BJ (cell line): ENCODE measurements at places on chromosomes 6 and 20. TPM values are rescaled to one million over a fixed set of nuclear protein-coding genes. Genes with fewer than 3 reads are reported as not detected.

GRCh38 chr6:22368794-22369193 lies 72.0 kb upstream of the PRL start:
- DNase-seq, result no peak

GRCh38 chr20:36167902-36168503 lies 13.5 kb downstream of the EPB41L1 start:
- DNase-seq, result no peak

GRCh38 chr6:152189736-152190135 lies 382.3 kb downstream of the ESR1 start:
- DNase-seq, result no peak

- DNase-seq, result no peak
Measured at GRCh38 chr20:38722683-38723016, 1.6 kb upstream of the SLC32A1 start.

Gene RAB22A
- polyA plus RNA-seq, result 7.8 and 11.9 TPM in 2 replicates

Gene FOXP4
- polyA plus RNA-seq, result 1.9 and 4.0 TPM in 2 replicates

GRCh38 chr6:34418367-34418766 lies 7.5 kb downstream of the RPS10 start:
- DNase-seq, result no peak

- DNase-seq, result no peak
Measured at GRCh38 chr20:58763076-58763475, 70.5 kb downstream of the NPEPL1 start.
